ENCODE measurements at places on chromosomes 4 and X.
A peak's percentile ranks its signal among the peaks of the same experiment; 100 is the strongest.

DNA sequence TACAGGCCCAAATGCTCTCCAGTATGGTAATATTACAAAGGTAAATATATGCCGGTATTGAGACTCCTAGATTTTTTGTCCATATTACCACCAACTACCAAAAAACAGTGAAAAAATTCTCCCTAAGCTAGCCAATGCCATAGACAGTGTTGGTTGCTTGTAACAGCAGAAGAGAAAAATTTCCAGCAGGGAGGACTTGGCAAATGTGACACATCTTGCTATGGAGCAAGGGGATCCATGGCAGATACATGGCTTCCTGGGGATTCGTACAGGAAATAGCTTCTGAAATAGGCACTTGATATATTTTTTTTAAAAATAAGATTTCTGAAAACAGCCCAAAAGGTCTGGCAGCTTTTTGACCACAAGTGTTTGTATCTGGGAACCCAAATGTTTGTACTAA is 14.6 kb downstream of the SLITRK4 start:
- DNase-seq, result no peak

DNA sequence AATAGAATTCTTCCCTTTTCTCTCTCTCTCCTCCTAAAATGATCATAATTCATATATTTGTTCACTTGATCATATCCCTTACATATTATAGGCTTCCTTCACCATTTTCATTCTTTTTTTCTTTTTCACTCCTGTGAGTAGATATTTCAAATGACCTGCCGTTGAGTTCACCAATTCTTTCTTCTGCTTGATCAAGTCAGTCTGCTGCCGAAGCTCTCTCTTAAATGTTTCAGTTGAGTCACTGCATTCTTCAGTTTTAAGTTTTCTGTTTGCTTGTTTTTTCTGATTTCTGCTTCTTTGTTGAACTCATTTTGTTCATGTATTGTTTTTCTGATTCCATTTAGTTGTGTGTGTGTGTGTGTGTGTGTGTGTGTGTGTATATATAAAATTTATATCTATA is 354.3 kb downstream of the GPAT3 start:
- no peak for DNase-seq

- DNase-seq, result no peak
Measured at GRCh38 chr4:13597604-13598003, 29.9 kb downstream of the BOD1L1 start.

- no peak for DNase-seq
Measured at GRCh38 chr4:85741921-85742591, 267.1 kb downstream of the ARHGAP24 start.

DNA sequence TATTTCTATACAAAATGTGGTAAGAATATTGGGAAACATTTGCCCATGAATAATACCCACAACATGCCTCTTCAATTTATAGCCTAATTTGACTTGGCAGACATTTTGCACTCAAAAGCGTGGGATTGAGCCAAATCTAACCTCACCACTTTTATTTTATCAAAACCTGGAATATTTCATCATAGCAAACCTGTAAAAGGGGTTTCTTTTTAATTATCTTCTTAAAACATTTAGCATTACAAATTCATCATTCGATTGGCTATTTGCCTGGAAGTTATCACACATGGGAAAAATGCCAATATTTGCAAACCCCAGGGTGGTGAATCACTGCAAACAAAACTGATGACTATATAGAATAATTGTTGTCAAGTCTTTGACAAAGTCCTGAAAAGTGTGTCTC is 56.2 kb downstream of the VCX3B start:
- DNase-seq, result peak; percentile 0

Measured in RWPE1 (cell line).